Kasumi-1 (cell line): ENCODE measurements at places on chromosomes 6 and 20.

DNA sequence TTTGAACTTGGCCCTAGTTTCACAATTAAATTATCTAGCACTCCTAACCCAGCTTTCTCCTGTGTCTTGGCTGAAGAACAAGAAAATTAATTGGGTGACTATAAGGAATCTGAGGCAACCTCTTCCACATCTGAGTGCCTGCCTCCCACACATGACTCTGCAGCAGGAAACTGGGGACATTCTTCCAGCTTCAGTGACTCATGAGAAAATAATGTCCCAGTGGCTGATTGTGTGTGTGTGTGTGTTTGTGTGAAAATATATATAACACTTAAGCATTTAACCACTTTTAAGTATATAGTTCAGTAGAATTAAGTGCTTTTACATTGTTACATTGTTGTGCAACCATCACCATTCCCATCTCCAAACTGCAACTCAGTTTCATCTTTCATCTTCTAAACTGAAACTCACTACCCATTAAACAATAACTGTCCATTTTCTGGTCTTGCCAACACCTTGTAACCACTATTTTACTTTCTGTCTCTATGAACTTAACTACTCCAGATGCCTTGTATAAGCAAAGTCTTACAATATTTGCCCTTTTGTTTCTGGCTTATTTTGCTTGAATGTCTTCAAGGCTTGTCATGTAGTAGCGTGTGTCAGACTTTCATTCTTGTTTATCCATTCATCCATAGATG is 8.7 kb downstream of the TRIM38 start:
- peak; percentile 38 for DNase-seq

DNA sequence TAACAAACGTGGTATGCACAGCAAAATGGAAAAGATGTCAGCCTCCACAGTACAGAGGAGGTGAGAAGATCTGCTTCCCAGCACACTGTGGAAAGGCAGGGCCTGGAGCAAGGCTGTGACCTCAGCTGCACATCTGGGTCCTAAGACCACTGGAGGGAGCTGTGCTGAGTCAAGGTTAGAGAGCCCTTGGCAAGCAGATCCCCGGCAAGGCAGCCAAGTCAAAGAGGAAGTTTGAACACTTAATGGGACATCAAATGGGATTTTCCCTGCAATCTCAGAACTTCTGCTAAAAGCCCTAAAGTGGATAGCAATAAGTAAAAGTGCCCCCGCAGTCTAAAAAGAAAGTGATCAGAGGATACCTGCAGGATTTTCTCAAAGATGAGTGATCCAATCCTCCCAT is 39.5 kb downstream of the UNC5CL start:
- DNase-seq, result peak; percentile 84

GRCh38 chr20:42775037-42775436 is 414.7 kb downstream of the PTPRT start:
- DNase-seq, result no peak

DNA sequence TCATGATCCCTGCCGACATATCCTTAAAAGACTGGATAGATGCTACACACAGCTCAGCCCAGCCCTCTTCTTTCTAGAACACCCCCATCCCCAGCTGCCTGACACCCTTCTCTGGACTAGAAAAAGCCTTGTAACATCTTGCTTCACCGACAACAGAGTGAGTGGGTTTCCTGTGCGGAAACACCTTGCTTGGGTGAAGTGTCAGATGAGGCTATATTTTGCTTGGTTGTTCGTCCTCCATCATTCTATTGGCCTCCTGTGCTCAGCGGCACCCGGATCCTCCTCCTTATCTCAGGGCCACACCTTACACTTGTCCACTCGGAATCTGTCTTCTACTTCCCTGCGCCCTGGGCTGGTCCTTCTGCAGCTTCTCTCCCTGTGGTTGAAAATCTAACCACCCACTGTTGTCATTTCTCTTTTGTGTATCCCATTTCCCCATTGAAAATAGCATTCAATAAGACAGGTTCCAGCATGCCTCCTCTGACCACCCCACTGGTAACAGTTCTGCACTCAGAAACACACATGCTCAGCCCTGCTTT is 101.3 kb upstream of the MLN start:
- DNase-seq, result peak; percentile 86

- no peak for DNase-seq
These were observed 71.8 kb upstream of the ANKEF1 start for GRCh38 chr20:9963029-9963428.

GRCh38 chr6:80289727-80290126 is 183.3 kb downstream of the BCKDHB start:
- DNase-seq, result no peak

DNA sequence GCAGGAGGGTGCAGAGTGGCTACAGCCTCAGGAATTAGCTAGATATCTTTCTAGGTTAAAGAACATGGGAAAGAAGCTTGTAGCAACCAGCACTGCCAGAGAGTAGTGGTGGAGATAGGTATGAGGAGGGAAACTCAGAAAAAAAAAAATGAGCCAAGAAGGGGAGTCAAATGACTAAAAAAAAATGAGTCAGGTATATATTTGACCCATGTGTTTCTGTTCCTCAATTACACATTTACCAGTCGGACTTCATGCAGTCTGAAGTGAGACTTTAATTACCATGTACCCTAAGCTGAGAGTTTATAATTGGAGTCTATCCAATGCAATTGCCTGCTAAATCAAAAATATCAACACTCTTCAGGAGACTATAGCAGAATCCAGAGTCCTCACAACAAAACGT is 964.6 kb downstream of the HACE1 start:
- no peak for DNase-seq

DNA sequence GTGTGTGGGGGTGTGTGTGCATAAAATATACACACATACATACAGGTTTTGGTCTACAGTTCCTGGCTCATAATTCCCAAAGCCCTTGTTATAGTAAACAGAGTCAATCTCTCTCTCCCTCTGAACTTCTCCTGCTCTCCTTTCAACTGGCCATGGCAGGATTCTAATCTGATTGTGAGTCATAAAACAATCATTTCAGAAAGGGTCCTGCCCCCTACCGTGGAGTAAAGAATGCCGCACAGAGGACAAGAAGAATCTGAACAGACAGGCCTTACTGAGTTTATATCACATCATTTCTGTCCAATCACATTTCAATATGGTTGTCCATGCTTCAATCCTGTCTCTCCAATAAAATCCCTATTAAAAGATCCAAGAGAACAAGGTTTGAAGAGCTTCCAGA is 416.9 kb downstream of the FRK start:
- no peak for DNase-seq

GRCh38 chr6:135320721-135321621 is 139.9 kb downstream of the MYB start:
- no peak for DNase-seq

DNA sequence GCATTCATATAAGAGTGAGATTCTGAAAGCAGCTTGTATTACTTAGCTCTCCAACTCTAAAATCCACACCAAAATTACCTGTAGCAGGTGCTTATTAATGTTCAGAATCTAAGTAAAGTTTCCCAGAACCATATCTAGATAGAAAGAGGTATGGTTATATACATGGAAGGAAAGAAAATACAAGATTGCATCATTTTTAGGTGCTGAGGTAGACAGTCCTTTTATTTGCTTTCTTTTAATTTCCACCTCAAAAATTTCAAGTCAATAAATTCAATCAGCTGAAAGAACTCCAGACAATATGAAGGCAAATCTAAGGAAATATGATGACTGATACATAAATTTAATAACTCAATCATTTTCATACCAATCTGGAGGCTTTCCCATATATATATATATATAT is 521.9 kb downstream of the PKHD1 start:
- no peak for DNase-seq

DNA sequence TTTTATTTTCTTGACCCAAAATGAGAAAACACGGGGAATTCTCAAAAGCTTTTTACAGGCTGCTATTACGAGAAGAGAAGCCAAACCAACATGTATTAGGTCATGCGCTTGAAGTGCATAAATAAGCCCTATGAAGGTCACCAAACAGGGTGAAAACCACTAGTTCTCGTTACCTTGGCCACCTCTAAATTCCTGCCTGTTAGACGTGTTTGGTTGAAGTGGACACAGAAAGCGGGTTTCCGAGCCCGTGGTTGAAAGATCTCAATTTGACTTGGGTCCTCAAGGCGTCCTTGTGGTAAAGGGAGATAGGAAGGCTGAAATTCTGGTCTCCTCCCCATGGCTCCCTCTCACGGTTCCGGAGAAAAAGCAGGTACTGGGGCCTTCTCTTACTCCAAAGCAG is 6.2 kb downstream of the EYA2 start:
- no peak for DNase-seq

- no peak for DNase-seq
These were observed 307.1 kb upstream of the RSPO3 start for GRCh38 chr6:126811321-126811720.

DNA sequence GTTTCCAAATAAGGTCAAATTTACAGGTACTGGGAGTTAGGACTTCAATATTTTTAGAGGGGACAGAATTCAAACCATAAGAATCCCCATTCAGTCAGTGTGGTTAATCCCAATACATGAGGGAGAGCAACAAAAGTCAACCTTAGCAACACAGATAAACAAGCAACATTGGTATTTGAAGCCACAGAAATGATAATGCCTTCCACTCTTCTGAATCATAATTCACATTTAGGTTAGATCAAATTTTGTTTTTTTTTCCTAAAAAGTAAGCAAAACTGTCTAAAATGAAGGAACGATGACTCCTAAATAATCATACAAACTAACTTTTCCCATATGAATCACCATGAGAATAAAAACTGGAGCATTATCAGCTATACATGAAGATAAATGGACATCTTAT is 246.0 kb upstream of the TENT5A start:
- DNase-seq, result no peak

DNA sequence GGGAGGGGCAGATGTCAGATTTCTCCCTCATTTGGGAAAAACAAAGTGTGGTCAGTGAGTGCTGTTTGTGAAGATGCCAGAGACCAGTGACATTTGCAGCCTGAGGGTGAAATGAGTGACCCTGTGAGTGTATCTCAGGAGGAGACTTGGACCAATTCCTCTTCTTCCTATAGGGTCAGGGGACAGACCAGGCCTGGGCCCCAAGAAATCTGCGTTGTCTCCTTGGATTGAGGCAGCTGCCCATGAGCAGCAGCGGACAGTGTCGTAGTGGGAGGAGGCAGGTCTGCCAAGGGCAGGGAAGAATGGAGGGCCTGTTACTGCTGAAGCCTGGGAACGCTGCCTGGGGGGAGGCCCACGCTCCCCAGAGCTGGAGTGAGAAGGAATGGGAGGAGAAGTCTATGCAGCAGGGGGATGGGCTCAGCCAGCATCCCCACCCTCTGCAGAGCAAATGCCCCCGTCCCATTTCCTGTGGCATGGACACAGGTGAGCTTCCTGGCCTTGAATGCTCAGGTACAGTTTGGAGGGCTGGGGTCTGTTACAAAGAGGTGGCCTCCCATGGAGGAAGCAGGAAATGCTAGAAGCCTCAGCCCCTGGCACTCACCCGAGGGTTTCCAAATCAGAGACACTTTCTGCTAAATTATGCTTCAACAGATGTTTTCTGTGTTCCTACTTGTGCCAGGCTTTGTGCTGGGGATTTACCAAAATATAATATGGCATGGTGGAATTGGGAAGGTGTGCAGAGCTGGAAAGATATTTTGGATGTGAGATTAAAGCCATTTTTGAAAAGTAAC is 29.8 kb downstream of the DAAM2 start:
- no peak for DNase-seq

- peak; percentile 16 for DNase-seq
These were observed 156.1 kb downstream of the COL21A1 start for GRCh38 chr6:56091159-56091869.

DNA sequence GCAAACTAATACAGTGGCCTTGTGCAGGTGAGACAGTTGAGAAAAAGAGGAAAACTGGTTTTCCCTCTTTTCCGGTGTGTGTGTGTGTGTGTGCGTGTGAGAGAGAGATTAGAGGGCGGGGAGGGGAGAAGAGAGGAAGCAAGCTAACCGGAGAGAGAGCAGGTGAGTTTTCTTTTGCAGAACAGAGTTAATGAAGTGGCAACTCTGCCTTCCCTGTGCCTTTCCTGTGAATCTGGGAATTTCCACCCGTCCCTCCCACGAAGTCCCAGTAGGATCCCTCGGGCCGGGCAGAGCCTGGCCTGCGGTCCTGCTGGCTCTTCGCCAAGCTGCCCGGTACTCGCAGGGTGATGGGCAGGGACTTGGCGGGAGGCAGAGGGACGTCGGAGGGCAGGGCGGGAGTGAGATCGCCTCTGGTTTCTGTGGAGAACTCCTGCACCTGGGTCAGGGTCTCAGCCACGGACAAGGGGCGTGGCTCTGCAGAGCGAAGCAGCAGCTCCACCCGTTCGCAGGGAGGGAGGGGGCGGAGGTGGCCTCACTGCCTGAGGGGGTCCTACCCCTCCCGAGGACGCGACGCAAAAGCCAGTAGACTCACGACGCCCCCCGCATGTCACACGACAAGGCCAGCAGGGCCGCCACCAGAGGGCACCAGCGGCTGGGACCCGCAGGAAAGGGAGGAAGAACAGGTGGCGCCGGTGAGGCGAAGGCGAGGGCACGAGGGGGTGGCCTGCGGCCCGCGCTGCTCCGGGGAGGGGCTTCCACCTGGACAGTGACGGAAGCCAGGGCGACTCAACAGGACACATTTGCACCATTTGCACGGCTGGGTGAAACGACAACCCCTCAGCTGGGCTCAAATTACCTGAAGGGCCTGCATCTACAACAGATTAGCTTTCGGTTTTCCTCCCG is 51.2 kb upstream of the RNF182 start:
- peak; percentile 56 for DNase-seq

DNA sequence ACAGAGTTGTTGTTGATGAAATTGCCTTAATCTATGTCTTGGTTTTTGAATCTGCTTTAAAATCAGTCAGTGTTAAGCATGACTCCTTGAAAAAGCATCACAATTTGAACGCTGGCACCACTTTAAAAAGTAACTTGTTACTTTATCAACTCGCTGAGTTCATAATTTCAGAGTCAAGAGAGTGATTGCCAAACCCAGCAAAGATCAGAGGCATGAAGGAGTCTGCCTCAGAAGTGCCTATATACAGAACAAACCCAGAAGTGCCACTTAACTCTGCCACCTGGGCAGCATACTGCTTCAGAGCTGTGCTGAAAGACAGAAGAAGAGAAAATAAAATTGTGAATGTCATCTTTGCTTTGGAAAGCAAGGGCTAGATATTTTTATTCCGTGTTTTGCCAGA is 73.6 kb upstream of the HCRTR2 start:
- DNase-seq, result no peak

DNA sequence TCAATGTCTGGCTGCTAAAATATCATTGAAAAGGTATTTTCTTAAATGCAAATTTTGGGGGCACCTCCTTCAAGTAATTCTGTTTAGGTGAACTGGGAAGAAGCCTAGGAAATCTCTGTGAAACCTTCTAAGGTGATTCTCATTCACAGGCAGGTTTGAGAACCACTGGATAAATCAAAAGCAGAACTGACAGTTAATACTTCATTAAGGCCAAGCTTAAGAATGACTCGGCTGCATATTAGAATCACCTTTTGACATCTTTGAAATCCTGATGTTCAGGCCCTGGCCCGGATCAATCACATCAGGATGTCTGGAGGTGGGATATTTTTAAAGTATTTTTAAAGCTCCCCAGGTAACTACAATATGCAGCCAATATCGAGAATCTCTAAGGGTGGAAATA is 50.6 kb downstream of the FKBP1C start:
- no peak for DNase-seq

DNA sequence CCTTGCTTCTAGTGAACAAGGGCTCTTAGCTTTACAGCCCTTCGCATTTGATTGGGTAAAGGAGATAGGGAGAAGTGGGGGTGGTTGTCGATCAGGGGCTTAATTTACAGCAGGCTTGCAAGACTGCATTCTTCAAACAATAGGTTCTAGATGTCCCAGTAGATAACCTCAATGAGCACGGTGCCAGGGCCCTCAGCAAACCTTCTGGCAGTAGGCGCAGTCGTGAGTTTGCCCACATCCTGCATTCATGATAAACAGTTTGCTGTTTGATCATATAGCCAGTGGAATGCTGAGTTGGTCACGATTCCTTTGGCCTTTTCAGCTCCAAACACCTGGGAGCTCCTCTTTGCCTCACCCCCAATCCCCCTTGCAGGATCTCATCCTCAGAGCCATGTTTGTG is 27.5 kb downstream of the SUN5 start:
- DNase-seq, result no peak
